ENCODE measurements at places on chromosomes 12 and 14.

DNA sequence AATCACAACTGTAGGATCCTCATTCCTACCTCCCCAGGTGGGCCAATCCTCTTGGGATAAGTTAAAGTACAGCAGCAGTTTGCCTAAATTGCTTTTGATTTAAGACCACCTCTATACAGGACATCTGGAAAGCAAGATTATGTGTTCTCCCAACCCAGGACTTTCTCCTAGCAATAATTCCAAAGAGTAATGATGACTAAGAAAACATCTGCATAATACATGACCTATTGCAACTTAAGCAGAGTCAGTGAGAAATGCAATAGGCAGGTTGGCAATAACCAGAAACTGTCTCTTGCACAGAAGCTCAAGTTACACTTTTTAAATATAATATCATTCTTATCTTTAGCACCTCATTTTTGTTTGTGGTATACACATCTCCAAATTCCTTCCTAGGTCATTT, 275.4 kb downstream of the TRHDE start:
- H3K27me3 ChIP-seq, result no peaks in the 10 kb centered on the region
- H3K36me3 ChIP-seq, result no peaks in the 10 kb centered on the region
- no peak overlapping the region for H3K4me3 ChIP-seq
- no peak overlapping the region for H3K27ac ChIP-seq

DNA sequence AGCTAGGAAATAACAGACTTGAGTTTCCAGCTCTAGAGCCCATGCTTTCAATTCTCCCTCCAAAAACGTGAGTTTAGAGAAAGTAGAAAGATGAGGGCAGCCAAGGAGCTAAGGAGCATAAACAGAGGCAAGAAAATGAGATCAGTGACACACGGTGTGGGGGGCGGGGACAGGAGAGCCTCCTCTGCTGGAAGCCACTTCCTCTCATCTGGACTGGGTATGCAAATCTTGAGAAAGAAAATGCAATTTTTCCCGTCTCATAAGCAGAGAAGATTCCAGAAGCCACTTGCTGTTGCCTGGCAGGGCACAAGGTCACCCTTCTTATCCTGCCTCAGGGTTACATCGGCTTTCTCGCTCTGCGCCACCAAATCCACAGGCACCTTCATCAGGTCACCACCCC, 6.0 kb downstream of the OR10P1 start:
- no peaks in the 10 kb centered on the region for H3K27me3 ChIP-seq
- H3K4me1 ChIP-seq, result no peaks in the 10 kb centered on the region
- no peak overlapping the region for H3K27ac ChIP-seq
- H3K36me3 ChIP-seq, result no peaks in the 10 kb centered on the region
- DNase-seq, result no peak

GRCh38 chr12:64800640-64801039, 23.8 kb upstream of the TBC1D30 start:
- no peaks in the 10 kb centered on the region for H3K27me3 ChIP-seq
- no peak for DNase-seq
- H3K4me1 ChIP-seq, result peaks cover 13% of the 10 kb centered on the region

DNA sequence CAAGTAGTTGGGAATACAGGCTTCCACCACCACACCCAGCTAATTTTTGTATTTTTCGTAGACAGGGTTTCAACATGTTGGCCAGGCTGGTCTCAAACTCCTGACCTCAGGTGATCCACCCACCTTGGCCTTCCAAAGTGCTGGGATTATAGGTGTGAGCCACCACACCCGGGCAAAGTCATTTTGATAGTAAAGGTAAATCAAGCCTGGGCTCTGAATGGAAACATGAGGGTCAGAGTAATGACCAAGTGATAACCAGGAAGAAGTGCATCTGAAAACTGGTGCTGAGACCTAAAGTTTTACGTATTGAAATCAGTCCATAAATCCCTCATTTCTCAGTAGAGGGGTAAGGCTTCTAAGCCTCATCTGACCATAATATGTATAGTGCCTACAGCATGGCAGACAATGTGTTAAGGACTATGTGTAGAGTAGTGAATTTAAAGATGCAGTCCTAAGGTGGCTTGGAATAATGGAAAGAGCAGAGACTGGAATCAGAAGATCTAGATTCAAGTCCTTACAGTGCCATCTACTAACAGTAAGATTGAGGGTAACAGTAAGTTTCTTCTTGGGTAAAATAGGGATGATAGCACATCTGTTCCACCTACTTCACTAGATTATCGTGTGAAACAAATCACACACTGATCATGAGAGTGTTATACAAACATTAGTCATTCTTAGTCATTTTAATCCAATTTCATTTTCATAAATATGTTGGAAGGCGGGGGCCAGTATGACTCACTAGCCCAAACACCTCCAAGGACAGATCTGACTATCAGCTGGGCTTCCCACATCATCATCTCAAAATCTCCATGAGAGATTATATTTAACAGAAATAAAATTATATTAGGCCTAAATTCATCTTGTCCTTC, 11.2 kb downstream of the MAP4K5 start:
- DNase-seq, result no peak
- no peaks in the 10 kb centered on the region for H3K36me3 ChIP-seq
- H3K4me3 ChIP-seq, result no peak overlapping the region
- H3K4me1 ChIP-seq, result peaks cover 19% of the 10 kb centered on the region
- H3K27ac ChIP-seq, result peak overlapping the region; percentile 6
- H3K27me3 ChIP-seq, result no peaks in the 10 kb centered on the region

DNA sequence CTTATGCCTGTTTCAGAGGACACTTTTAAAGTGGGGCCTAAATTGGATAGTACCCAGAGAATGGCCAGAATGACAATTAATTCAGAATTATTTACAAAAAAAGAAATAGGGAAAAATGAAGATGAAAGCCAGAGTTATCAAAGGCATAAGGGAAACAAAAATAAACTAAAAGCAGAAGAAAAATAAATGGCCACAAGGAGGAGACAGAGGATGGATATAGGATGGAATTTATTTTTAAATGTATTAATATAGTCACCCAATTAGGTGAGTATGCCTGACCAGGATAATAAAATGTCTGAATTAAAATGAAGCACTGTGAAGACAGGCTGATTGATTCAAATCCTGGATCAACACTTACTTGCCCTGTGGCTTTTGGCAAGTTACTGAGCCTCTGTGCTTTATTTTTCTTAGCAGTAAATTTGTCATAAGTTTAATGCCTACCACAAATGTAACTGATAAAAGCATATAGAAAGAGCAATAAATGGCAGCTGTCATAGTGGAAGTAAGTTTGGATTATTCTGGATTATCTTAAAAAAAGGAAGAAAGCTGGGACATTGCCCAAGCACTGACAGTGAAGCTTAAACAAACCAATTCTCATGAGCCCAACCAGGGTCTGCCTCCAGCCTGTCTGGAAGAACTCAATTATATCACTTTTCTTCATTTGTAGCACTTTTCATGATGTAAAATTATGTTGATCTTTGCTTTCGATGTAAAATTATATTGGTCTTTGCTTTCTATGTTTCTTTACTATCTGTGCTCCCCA, 3.5 kb downstream of the CLEC9A start:
- H3K4me3 ChIP-seq, result no peak overlapping the region
- H3K36me3 ChIP-seq, result no peaks in the 10 kb centered on the region
- H3K27me3 ChIP-seq, result no peaks in the 10 kb centered on the region
- H3K4me1 ChIP-seq, result no peaks in the 10 kb centered on the region

- DNase-seq, result no peak
- H3K36me3 ChIP-seq, result no peaks in the 10 kb centered on the region
- no peak overlapping the region for H3K4me3 ChIP-seq
These were observed 20.5 kb downstream of the ACTN1 start for GRCh38 chr14:68958553-68958952.

DNA sequence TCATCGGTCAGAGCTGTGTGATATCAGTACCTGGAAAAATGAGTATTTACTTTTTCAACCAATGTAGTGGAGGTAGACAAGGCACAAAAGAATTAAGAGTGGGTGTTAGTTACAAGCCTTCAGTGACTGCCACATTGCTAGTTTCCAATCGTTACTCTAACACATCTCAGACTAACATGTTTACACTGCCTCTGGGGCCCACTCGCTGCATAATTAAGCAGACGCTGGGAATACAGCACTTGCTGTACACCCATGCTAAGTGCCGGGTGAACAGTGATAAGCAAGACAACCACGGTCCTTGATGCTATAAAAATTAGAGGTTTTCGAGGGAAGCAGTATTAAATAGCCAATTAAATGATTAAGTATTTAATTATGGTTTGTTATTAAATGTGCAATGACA, 1147.6 kb downstream of the AACS start:
- no peak overlapping the region for H3K4me3 ChIP-seq
- DNase-seq, result no peak
- H3K36me3 ChIP-seq, result no peaks in the 10 kb centered on the region
- no peaks in the 10 kb centered on the region for H3K27me3 ChIP-seq
- H3K27ac ChIP-seq, result no peak overlapping the region

- no peak overlapping the region for H3K4me3 ChIP-seq
- DNase-seq, result peak; percentile 69
- no peaks in the 10 kb centered on the region for H3K36me3 ChIP-seq
These were observed 43.8 kb upstream of the NR2C1 start for GRCh38 chr12:95117178-95117599.

DNA sequence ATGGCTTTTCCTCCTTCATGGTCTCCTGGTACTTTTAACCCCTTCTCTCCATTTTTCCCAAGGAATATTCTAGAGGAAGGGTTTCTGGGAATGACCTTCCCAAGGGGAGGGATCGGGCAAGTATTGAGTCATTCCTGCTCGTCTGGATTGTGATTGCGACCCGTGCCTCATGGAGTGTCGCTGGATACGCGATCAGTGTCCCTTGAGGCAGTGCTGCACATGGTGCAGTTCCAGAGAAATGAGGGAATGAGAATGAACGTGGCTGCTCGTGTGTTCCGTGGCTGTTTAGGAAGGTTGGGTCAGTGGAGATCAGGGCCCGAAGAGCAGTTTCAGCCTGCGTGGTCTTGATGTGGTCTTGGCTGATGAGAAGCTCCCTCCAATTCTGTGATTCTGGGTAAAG, 234.4 kb downstream of the CACNA1C start:
- DNase-seq, result no peak
- no peak overlapping the region for H3K4me3 ChIP-seq
- peak overlapping the region; percentile 11 for H3K27ac ChIP-seq
- no peaks in the 10 kb centered on the region for H3K27me3 ChIP-seq

- H3K27ac ChIP-seq, result peak overlapping the region; percentile 13
- no peak for DNase-seq
- H3K4me3 ChIP-seq, result no peak overlapping the region
- peaks cover 14% of the 10 kb centered on the region for H3K36me3 ChIP-seq
- peaks cover 31% of the 10 kb centered on the region for H3K4me1 ChIP-seq
- no peaks in the 10 kb centered on the region for H3K27me3 ChIP-seq
These were observed 26.2 kb downstream of the NID2 start for GRCh38 chr14:52042371-52043289.

DNA sequence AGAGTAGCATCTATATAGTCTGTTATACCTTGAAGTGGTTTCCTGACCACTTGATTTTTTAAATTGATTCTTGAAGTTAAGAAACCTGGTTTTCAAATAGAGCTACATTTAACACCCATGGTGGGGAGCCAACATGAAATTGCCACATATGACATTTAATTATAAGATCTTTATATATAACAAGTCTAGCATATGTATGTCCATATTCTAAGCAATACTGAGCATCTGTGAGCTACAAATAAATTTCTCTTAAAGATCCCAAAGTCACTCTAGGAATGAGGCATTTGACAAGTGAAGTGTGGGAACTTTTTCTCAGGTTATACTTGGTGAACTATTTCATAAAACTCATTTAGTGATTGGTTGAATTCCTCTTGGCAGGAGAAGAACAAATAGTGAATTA, 132.5 kb downstream of the RPL10L start:
- no peaks in the 10 kb centered on the region for H3K27me3 ChIP-seq
- H3K4me1 ChIP-seq, result no peaks in the 10 kb centered on the region
- H3K4me3 ChIP-seq, result no peak overlapping the region
- no peak overlapping the region for H3K27ac ChIP-seq

GRCh38 chr14:61565836-61566536, 129.3 kb upstream of the HIF1A start:
- H3K4me3 ChIP-seq, result no peak overlapping the region
- peaks cover 100% of the 10 kb centered on the region for H3K4me1 ChIP-seq
- H3K36me3 ChIP-seq, result no peaks in the 10 kb centered on the region
- no peak for DNase-seq
- peak overlapping the region; percentile 36 for H3K27ac ChIP-seq
- H3K27me3 ChIP-seq, result no peaks in the 10 kb centered on the region

GRCh38 chr12:11697131-11697530, 47.7 kb downstream of the ETV6 start:
- H3K36me3 ChIP-seq, result no peaks in the 10 kb centered on the region
- peaks cover 8% of the 10 kb centered on the region for H3K4me1 ChIP-seq
- no peak for DNase-seq
- H3K27ac ChIP-seq, result no peak overlapping the region
- H3K4me3 ChIP-seq, result no peak overlapping the region

DNA sequence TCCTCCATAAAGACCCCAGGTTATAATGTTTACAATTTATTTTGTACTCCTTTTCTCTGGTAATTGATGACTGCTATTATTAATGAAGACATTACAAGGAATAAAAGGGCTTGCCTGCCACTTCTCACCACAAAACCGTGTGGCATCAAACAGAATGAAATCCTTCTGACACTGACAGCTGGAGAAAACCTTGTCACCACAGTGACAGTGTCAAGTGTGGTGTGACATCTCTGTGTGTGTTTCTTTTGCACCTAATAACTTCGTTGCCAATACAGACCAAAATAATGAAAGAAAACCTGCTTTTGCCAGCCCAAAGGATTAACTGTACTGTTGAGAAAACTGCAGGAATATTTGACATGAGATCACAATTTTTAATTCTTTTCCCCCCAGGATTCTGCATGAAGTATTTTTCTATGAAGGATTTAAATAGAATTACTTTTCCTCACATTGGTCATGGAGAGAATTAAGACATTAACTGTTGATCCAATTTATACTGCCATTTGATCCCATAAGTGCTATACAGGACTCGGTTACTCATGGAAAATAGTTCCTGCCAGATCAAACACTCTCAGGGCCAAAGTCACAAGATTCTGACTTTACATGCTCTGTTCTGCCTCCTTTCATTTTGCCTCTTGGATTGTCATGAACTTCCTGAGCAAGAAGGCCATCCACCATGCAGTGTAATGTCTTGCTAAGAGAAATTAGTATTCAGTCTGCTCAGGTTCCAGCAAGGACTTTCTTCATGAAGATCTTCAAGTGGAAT, 60.4 kb upstream of the IFNG-AS1 start:
- H3K36me3 ChIP-seq, result no peaks in the 10 kb centered on the region
- no peak for DNase-seq
- no peak overlapping the region for H3K27ac ChIP-seq
- no peaks in the 10 kb centered on the region for H3K27me3 ChIP-seq

- H3K27me3 ChIP-seq, result no peaks in the 10 kb centered on the region
- no peaks in the 10 kb centered on the region for H3K36me3 ChIP-seq
- H3K4me3 ChIP-seq, result no peak overlapping the region
- H3K4me1 ChIP-seq, result peaks cover 56% of the 10 kb centered on the region
These were observed 40.9 kb downstream of the CCDC85C start for GRCh38 chr14:99562856-99563748.

DNA sequence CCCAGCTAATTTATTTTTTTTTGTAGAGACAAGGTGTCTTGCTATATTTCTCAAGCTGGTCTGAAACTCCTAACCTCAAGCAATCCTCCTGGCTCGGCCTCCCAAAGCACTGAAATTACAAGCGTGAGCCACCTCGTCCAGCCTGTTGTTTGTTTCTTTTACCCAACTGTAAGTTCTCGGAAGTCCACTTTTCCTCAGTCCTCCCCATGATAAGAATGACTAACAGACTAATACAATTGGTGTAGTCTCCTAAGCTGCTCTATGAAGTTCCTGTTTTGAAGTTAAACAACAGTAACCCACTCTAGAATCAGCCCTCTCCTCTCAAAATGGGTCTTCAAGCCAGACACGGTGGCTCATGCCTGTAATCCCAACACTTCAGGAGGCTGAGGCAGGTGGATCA, 36.5 kb downstream of the HIGD1C start:
- no peak for DNase-seq
- peaks cover 43% of the 10 kb centered on the region for H3K4me1 ChIP-seq
- no peak overlapping the region for H3K4me3 ChIP-seq

Data from thyroid gland (tissue), 4 donors.